H1 (cell line): ENCODE measurements at places on chromosomes 6 and 20.

- peak overlapping the region; percentile 45; the same call in 1 of the 2 replicates for H3K27ac ChIP-seq
- DNase-seq = no peak
- H3K36me3 ChIP-seq = no peaks in the 10 kb centered on the region
- H3K4me3 ChIP-seq = no peak overlapping the region
These were observed 170.3 kb upstream of the AHI1 start for GRCh38 chr6:135667691-135668455.

- DNase-seq = no peak
- no peaks in the 10 kb centered on the region for H3K4me1 ChIP-seq
- H3K36me3 ChIP-seq = no peaks in the 10 kb centered on the region
- H3K27me3 ChIP-seq = no peaks in the 10 kb centered on the region
- H3K4me3 ChIP-seq = no peak overlapping the region
These were observed 112.7 kb upstream of the TNFAIP3 start for GRCh38 chr6:137754366-137754765.

DNA sequence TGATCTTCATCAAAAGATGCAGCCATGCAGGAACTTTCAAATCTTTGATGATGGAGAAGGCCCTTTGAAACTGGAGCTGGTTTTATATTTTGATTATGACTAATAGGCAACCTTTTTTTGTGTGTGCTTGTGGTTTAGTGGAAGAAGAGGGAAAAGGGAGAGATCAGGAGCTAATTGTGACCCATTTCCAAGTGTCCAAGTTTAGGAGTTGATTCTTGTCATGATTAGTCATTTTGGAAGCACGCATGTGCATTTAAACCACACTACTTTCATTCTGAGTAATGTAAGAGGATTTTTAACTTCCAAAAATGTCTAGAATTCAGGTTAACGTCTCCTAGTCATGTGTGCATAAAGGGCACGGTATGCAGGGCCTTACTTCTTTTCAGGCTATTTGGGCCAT is 3.5 kb downstream of the FOXO3 start:
- no peak for DNase-seq
- no peaks in the 10 kb centered on the region for H3K4me1 ChIP-seq
- H3K27me3 ChIP-seq = no peaks in the 10 kb centered on the region

DNA sequence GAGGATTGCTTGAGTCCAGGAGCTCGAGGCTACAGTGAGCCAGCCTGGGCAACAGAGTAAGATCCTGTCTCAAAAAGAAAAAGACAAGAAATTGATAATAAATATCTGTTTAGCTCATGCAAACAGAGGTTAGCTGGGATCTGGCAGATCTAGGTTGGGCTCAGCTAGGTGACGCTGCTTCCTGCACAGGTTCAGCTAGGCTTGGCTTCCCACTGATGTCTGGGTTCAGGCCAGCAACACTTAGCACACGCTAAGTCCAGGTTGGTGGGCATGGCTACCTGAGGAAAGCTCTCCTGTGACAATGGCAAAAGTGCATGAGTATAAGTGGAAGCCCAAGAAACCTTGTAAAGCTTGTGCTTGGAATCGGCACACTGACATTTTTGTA is 48.7 kb downstream of the RIN2 start:
- no peaks in the 10 kb centered on the region for H3K36me3 ChIP-seq
- H3K27me3 ChIP-seq = no peaks in the 10 kb centered on the region
- H3K27ac ChIP-seq = no peak overlapping the region
- no peak overlapping the region for H3K4me3 ChIP-seq
- no peaks in the 10 kb centered on the region for H3K4me1 ChIP-seq

- no peaks in the 10 kb centered on the region for H3K27me3 ChIP-seq
- no peaks in the 10 kb centered on the region for H3K36me3 ChIP-seq
- H3K4me3 ChIP-seq = no peak overlapping the region
- H3K27ac ChIP-seq = no peak overlapping the region
- peaks cover 18% of the 10 kb centered on the region for H3K4me1 ChIP-seq
These were observed 201.3 kb upstream of the BTBD3 start for GRCh38 chr20:11716239-11716944.

DNA sequence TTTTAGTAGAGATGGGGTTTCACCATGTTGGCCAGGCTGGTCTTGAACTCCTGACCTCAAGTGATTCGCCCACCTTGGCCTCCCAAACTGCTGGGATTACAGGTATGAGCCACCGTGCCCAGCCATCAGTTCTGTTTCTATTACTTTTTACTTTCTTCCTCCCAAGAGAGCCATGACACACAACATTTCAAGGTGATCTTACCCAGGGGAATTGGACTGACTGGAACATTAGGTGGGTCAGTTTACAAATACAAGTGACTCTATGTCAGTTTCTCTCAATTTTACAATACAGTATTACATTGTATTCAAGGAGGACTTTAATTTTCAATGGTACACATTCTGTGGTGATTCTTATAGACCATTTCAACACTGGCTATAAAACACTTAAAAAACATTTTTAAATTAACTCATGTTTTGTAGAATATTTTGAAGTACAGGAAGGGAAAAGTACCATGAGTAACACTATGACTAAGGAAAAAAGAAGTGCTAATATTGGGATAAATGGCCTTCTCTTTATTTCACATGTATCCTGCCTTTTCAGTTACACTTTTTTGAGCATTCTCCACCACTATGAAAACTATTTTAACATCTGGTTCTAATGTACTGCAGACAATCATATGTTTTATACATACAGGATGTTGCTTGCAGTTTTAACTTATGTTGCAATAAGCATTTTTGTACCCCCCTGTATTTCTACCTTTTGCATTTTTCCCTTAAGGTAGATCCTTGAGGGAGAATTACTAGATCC is 8.4 kb downstream of the TPBG start:
- H3K4me3 ChIP-seq = no peak overlapping the region
- H3K27ac ChIP-seq = no peak overlapping the region
- no peaks in the 10 kb centered on the region for H3K36me3 ChIP-seq
- DNase-seq = no peak
- H3K4me1 ChIP-seq = no peaks in the 10 kb centered on the region

GRCh38 chr6:137402143-137402680 is 92.0 kb downstream of the OLIG3 start:
- H3K36me3 ChIP-seq = no peaks in the 10 kb centered on the region
- no peaks in the 10 kb centered on the region; the same call in 1 of the 2 replicates for H3K4me1 ChIP-seq
- H3K4me3 ChIP-seq = no peak overlapping the region

- H3K27ac ChIP-seq = no peak overlapping the region
- H3K27me3 ChIP-seq = no peaks in the 10 kb centered on the region
- DNase-seq = no peak
- H3K4me3 ChIP-seq = no peak overlapping the region
- no peaks in the 10 kb centered on the region for H3K4me1 ChIP-seq
These were observed 61.0 kb downstream of the PSMG4 start for GRCh38 chr6:3319610-3320200.

DNA sequence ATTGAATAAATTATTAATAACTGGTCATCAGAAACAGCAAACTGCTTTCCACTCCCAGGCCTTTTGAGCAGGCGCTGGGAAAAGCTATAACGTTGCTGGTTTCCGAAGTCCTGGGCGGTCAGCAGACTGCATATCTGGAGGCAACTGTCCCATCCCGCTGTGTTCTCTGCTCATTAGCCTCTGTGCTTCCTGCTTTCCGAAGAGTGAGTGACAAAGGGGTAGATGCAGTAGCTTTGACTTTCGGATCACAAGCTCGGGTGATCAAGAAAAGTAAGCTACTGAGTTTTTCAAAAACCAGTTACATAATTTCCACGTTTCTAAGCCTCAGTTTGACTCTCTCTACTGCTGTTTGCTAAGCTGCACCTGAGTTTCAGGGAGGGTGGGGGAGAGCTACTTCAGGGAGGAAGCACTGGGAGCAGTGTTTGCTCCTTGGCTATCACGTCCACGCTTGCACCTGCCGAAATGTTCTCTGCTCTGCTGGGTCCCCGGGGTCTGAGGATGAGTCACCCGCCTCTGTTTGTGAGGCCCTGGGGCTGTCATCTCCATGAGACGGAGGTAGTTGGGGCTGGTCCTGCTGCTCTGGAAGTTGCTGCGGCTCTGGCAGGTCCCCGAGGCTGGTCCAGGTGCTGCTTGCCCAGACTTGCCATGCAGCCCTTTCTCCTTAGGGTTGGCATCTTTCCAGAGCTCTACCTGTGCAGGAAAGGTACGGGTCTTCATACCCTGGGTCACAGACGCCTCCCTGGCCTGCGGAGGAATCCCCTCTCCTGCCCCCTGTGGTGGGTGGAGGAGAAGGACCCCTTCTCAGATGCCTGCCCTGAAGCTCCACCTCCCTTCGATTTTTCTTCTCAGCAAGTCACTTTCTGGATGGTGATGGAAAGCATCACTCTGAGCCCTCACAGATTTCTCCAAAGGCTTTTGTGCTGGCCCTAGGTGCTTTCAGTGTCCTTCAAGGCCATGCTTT is 220.0 kb downstream of the QKI start:
- H3K27me3 ChIP-seq = no peaks in the 10 kb centered on the region
- peaks cover 5% of the 10 kb centered on the region for H3K4me1 ChIP-seq
- no peak overlapping the region for H3K4me3 ChIP-seq
- no peak overlapping the region for H3K27ac ChIP-seq

GRCh38 chr6:165746331-165746730 is 83.3 kb upstream of the PDE10A start:
- no peaks in the 10 kb centered on the region for H3K36me3 ChIP-seq
- H3K4me1 ChIP-seq = no peaks in the 10 kb centered on the region
- DNase-seq = no peak
- no peak overlapping the region for H3K4me3 ChIP-seq

GRCh38 chr20:44509762-44510161 is 12.1 kb downstream of the SERINC3 start:
- no peak overlapping the region for H3K27ac ChIP-seq
- no peak for DNase-seq
- no peak overlapping the region for H3K4me3 ChIP-seq
- H3K27me3 ChIP-seq = no peaks in the 10 kb centered on the region
- peaks cover 16% of the 10 kb centered on the region for H3K36me3 ChIP-seq

DNA sequence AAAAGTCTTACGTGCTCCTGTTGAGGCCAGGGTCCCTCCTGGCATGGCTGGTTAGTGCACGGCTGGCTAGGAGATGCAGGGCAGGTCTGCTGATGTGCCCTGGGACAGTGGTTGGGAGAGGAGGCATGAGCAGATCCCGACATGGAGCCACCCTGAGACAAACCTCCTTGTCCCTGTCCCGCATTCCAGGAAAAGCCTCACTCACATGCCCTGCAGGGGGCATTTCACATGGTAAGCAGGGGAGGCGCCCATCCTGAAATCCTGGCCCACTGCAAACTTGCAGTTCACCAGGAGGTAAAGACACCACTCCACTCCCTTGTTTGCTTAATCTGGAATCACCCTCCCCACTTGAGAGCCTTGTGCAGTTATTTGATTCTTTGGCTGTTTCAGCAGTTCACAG is 116.7 kb upstream of the SLC24A3 start:
- DNase-seq = peak; percentile 43
- H3K4me1 ChIP-seq = peaks cover 6% of the 10 kb centered on the region; the same call in 1 of the 2 replicates
- peak overlapping the region; percentile 31; the same call in 1 of the 2 replicates for H3K27ac ChIP-seq
- H3K4me3 ChIP-seq = no peak overlapping the region
- H3K27me3 ChIP-seq = no peaks in the 10 kb centered on the region

DNA sequence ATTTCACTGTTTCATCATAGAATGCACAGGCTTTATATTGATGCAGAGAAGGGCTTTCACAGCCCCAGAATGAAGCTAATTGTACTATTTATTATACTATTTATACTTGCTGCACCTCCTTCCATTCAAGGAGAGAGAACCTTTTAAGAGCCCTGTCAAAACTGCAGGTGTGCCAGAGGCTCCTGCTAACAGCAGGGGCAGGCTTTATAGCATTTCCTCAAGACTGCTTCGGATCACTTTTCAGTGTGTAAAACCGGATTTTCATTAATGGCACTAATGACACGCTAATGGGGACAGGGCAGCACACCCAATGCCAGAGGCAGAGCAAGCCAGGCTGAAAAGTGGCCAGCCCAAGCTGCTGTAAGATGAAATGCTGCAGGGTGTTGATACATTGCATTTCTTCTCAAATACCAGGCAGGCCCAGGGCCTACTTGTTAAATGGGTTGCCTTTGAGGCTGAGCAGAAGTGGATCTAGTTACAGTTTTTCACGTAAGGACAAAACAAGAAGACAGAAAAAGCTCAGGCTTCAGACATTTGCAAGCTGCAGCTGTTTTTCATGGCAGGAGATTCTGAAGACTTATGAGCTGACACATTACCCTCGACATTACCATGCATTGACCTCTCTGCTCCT is 487.7 kb upstream of the BTBD3 start:
- H3K27me3 ChIP-seq = no peaks in the 10 kb centered on the region
- H3K4me1 ChIP-seq = no peaks in the 10 kb centered on the region
- no peak overlapping the region for H3K27ac ChIP-seq
- H3K36me3 ChIP-seq = 0 out of 2 replicates have a peak, but pooled peaks cover under 1% of the 10 kb centered on the region

DNA sequence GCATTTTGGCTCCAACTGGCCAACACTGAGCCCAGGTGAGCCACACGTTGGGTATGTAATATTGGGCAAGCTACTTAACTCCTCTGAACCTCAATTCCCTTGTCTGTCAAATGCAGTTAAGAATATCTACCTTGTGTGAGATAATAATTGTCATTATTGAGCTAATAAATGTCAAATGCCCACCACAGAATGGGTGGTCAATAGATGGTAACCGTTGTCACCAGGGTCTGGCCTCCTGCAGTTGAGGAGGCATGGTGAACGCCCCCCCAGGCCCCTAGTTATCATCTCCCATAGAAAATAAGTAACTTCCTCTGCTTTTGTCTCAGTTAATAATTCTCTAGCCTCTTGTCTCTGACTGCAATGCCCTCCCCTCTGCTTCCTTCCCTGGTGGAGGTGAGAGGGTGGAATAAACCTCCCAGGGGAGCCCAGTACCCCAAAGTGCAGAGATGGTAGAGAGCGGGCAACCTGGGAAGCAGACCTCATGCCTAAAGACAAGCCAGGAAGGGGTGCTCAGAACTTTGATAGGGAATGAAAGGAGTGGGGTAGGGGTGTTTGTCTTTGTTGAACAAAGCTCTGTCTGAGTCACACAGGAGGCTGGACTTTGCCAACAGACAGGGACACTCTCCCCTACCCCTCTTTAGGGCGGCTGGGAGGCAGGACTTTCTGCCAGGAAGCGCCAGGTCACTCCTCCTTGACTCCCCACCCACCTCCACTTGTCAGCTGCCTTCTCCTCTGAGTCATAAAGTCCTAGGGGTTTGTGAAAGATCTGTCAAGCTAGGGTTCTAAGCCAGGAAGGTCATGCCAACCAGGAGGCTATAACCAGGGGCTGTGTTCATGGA is 1.3 kb upstream of the UNC5CL start:
- no peak overlapping the region for H3K4me3 ChIP-seq
- H3K4me1 ChIP-seq = peaks cover 4% of the 10 kb centered on the region
- no peak for DNase-seq
- H3K27me3 ChIP-seq = no peaks in the 10 kb centered on the region
- no peak overlapping the region for H3K27ac ChIP-seq
- no peaks in the 10 kb centered on the region for H3K36me3 ChIP-seq

GRCh38 chr6:62528894-62529526 is 243.0 kb upstream of the KHDRBS2 start:
- no peak for DNase-seq
- H3K27me3 ChIP-seq = no peaks in the 10 kb centered on the region
- H3K4me3 ChIP-seq = no peak overlapping the region
- no peaks in the 10 kb centered on the region for H3K4me1 ChIP-seq

DNA sequence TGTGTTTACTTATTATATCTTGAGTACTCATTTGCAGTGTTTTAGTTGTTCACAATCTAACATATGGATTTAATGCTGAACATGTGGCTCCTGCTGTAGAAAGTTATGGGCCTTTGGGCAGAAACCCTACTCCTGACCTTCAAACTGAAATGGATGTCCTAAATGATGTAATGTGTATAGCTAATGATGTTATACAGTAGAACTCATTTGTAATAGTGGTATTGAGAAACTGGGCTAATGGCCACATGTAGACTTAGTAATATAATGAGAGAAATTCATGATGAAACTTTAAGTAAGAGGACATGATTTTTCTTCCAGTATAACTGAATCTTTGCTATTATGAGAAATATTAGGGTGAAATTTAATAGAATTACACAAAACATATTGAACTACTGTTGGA is 121.3 kb upstream of the PTPRK start:
- H3K27me3 ChIP-seq = no peaks in the 10 kb centered on the region
- no peak overlapping the region for H3K4me3 ChIP-seq
- no peaks in the 10 kb centered on the region for H3K36me3 ChIP-seq
